Omental fat pad (tissue), 4 donors: ENCODE measurements at places on chromosomes 2 and 18. TPM values are rescaled to one million over a fixed set of nuclear protein-coding genes. Genes with fewer than 3 reads are reported as not detected.

FSIP2 gene
- 0.24 TPM for total RNA-seq

POTEJ gene
- total RNA-seq: not detected

DNA sequence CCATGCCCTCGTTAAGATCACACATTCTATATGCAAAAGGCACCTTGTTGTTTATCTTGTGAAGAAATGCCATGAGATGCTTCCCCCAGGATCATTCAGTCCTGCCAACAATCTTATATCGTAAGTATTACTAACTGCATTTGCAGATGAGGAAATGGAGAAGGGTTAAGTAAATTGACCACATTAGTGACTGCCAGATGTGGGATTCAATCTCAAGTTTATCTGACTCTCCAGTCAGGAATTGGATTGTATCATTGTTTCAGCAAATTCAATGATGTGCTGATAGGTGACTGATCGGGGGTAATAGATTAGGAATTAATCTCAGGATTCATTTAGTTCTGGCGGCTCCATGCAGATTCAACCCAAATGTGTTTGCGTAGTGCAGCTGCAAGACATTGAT, 106.2 kb downstream of the CNTNAP5 start:
- no peak for DNase-seq

DNA sequence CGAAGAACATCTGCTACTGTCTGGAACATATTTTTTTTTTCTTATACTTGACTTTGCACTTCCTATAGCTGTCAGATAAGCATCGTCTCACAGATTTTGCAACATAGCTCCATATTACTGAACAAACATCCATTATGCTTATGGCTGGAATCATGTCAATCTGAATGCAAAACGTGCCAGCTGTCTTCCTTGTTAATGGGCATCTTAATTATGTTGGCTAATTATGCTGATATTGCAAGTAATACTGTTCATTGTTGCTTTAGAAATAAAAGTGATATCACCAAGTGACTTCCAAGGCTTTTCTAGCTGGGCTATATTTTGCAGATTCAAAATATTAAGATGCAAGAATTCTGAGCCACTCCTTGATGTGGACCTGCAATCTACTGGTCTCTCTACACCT, 176.8 kb downstream of the ARL4C start:
- DNase-seq: no peak

GRCh38 chr2:23556929-23557328, 171.9 kb downstream of the KLHL29 start:
- no peak for DNase-seq

DNA sequence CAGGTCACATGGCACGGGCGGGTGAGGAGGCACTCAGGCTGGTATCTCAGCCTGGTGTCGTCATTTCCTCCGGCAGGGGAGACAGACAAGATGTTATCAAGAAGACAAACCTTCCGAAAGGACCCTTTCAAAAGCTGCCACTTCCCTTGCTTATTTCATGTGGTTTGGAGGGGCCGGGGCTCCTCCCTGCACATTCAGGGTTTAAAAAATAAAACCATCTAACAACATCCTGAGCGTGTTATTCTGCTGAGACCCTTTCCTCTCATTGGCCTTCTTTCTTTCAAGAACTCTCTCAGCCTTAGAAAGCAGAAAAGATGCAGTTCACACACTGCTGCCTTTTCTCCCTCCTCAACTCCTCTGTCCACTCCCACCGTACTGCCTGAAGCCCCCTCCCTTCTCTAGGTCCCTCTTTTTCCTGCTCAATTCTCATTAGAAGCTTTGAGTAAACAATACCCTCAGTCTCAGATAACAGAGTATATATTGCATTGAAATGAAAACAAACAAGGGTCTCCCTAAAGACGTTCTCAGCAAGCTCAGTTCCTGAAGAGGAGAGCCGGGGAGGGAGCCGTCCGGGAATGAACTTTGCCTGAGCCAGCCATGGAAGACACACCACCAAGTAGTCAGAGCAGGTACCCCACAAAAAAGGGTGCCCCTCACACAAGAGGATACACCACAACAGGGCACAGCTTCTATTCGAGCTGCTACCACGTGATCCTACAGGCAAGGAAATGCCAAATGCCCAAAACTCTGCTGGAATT, 9.7 kb downstream of the SMAD7 start:
- DNase-seq: no peak
